Spinal cord (tissue), 10 donors: ENCODE measurements at places on chromosomes 11 and 22. TPM values are rescaled to one million over a fixed set of nuclear protein-coding genes. Genes with fewer than 3 reads are reported as not detected.

Gene SCGB2A2
- total RNA-seq = not detected

DNA sequence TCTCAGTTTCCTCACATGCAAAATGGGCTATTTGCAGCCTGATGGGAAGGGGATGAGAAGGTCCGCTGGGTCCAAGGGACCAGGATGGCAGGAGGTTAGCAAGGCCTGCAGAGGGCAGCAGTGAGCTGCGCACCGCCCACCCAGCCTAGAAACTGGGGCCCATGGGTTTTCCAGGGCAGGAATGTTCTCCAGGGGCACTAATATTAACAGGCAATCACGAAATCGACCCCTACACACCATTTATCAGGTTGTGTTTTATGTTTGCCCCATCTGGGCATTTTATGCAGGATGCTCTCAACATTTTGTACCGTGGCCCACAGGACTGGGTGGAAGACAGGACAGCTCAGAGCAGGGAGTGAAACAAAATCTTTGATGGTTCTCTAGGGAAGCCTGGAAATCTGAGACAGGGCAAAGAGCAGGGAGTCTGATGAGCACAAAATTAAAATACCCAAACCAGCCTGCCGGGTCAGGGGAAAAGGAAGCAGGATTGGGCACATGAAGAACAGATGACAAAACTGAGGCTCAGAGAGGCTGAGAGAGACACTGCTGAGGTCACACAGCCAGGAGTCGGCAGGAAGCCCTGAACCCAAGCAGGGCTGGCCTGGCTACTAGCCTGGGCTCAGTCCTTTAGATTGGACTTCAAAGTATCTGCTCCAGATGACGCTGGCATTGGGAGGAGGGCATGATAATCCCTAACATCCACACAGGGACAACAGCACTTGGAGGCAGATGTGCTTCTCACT, 1.6 kb upstream of the BCR start:
- H3K27me3 ChIP-seq = no peaks in the 10 kb centered on the region
- no peak overlapping the region for H3K27ac ChIP-seq
- no peak overlapping the region for H3K4me3 ChIP-seq
- peaks cover 10% of the 10 kb centered on the region for H3K36me3 ChIP-seq
- no peak for DNase-seq

GRCh38 chr22:43747877-43748276, 64.2 kb downstream of the EFCAB6 start:
- H3K36me3 ChIP-seq = no peaks in the 10 kb centered on the region
- H3K4me3 ChIP-seq = no peak overlapping the region
- no peak for DNase-seq
- H3K27ac ChIP-seq = no peak overlapping the region
- no peaks in the 10 kb centered on the region for H3K27me3 ChIP-seq

DNA sequence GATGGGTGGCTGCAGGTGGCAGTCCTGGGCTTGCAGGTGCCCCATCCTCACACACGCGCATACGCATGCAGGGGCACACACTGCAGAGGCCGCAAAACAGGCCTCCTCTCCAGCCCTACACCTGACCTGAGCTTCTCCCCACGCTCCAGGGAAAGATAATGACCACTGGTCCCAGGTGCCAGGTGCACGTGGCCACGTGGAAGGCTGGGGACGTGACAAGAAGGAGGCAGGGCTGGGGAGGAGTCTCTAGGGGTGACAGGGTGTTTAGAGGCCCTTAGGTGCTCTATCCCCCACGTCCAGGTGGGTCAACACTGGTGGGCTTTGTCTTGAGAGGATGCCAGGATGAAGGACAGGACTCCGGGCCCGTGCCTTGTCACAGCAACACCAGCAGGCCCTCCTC, 23.5 kb upstream of the CPT1A start:
- peaks cover 6% of the 10 kb centered on the region for H3K36me3 ChIP-seq
- H3K4me3 ChIP-seq = no peak overlapping the region
- H3K4me1 ChIP-seq = peaks cover 8% of the 10 kb centered on the region
- H3K27ac ChIP-seq = no peak overlapping the region
- no peak for DNase-seq
- H3K27me3 ChIP-seq = no peaks in the 10 kb centered on the region

- no peaks in the 10 kb centered on the region for H3K36me3 ChIP-seq
- no peak overlapping the region for H3K4me3 ChIP-seq
- no peak overlapping the region for H3K27ac ChIP-seq
- no peaks in the 10 kb centered on the region for H3K27me3 ChIP-seq
- DNase-seq = no peak
Measured at GRCh38 chr22:19629331-19629719, 85.0 kb upstream of the SEPTIN5 start.

DNA sequence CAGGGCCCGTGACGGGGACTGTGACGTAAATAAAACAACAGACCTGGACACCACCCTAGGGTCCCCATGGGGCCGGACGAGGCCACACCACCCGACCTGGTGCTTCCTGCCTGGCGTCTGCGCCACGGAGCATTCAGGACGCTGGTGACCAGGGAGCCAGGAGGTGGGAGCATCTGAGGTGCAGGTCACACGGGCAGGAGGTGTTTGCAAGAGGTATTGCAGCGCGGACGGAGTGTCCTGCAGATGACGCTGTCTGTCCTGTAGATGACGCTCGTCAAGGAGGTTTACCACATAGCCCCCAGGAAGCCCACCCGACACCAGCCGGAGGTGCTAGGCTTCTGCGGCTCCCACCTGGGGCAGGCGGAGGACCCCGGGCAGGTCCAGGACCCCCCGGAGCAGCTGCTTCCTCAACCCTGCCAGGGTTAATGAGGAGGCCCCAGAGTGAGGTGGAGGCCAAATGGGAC, 986 bp upstream of the MUC5B start:
- H3K4me3 ChIP-seq = no peak overlapping the region
- H3K36me3 ChIP-seq = no peaks in the 10 kb centered on the region
- no peak overlapping the region for H3K27ac ChIP-seq
- no peaks in the 10 kb centered on the region for H3K27me3 ChIP-seq
- no peak for DNase-seq

DNA sequence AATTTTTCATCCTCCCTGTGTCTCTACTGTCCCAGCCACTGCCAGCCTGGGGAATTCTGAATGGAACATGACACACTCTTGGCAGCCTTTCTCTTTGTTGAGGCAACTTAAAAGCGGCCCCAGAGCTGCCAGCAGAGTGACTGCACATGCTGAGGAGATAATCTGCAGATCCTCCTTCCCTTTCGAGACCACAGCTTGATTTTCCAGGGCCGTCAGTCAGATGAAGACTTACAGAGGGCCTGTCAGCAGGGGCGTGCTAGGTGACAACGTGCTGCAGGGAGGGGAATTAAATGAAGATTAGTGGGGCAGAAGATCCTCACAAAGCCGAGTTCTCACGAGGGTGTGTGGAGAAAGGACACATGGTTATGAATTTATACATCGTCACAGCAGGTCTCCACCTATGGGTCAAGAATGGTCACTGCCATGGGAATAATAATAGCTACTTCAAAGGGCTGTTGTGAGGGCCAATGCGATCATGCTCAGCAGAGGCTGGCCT, 193.5 kb upstream of the PITPNB start:
- no peaks in the 10 kb centered on the region for H3K27me3 ChIP-seq
- peaks cover 6% of the 10 kb centered on the region for H3K4me1 ChIP-seq
- peak; percentile 30 for DNase-seq

Gene CCDC179
- total RNA-seq = not detected

DNA sequence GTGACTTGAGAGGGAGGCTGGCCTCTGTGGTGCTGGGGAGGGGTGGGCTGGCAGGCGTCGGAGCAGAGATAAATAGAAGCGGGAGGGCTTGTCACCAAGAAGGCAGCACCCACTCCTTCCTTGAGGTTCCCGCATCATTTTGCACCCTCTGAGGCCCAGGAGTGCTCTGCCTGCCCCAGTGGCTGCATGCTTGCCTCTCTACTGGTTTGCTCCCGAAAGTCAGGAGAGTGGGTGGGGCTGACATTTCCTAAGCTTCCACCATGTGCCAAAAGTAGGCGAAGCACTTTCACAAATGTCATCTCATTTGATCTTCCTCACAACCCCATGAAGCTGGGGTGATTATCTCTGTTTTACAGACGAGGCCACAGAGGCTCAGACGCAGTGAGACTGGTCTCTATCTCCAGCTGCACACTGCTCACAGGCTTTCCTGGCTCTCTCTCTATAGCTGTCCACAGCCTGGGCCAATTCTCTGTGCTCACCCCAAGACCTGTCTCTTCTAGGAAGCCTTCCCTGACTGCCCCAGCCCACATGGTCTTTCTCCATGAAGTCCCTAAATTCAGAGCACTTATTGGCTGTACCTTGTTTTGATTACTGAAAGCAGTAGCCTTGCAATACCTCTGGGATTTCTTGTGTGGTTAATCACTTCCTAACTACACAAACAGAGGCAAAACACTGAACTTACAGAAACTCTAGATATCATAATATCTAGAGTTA, 2.6 kb upstream of the UCP3 start:
- H3K27me3 ChIP-seq = no peaks in the 10 kb centered on the region
- no peaks in the 10 kb centered on the region for H3K4me1 ChIP-seq
- peaks cover 45% of the 10 kb centered on the region for H3K36me3 ChIP-seq
- no peak overlapping the region for H3K4me3 ChIP-seq
- no peak for DNase-seq

Gene DNAJB13
- total RNA-seq = 7.2 TPM

GRCh38 chr22:30869667-30870395, 98.7 kb downstream of the MORC2 start:
- H3K4me1 ChIP-seq = peaks cover 45% of the 10 kb centered on the region
- no peak overlapping the region for H3K27ac ChIP-seq
- no peaks in the 10 kb centered on the region for H3K27me3 ChIP-seq

DNA sequence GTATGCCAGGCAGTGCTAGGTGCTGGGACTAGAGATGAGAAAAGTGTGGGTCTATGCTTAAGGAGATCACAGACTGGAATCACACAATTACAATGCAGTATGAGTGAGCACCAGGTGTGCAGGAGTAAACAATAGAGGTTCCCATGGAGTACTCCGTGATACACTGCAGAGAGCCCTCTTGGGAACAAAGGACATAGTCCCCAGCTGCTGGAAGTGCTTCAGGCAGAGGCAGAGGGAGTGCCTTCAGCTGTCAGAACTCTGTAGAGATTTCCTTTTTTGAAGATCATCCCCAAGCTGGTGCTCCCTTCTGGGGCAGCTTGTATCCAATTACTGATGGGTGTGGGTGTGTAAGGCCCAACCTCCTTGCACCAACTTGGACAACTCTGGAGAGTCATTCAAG, 143.5 kb upstream of the PLET1 start:
- H3K4me1 ChIP-seq = peaks cover 7% of the 10 kb centered on the region
- no peak overlapping the region for H3K4me3 ChIP-seq
- no peak for DNase-seq
- no peak overlapping the region for H3K27ac ChIP-seq

- no peaks in the 10 kb centered on the region for H3K36me3 ChIP-seq
- H3K27ac ChIP-seq = no peak overlapping the region
- H3K27me3 ChIP-seq = no peaks in the 10 kb centered on the region
- H3K4me1 ChIP-seq = no peaks in the 10 kb centered on the region
Measured at GRCh38 chr11:5224538-5225479, 2.1 kb downstream of the HBB start.

Gene MS4A14
- total RNA-seq = 0.55 TPM

DNA sequence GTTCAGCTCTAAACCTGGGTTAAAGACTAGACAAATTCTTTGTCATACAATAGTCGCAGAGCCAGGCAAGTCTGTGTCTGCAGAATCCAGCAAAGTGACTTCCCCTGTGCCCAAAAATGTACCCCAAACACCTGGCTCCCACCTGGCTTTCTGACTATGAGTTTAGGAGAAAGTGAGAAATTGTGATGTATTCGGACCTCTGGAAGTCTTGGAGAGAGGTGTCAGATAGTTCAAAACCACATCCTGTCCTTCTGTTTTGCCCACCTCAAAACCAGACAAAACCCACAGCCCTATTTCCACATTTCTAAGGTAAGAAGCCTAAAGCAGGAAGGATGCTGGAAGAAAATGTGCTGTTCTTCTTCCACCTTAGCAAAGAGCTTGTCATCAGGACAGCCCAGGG, 63.8 kb upstream of the CLMP start:
- no peak overlapping the region for H3K4me3 ChIP-seq
- no peak overlapping the region for H3K27ac ChIP-seq
- H3K4me1 ChIP-seq = peaks cover 16% of the 10 kb centered on the region
- H3K27me3 ChIP-seq = no peaks in the 10 kb centered on the region
- H3K36me3 ChIP-seq = no peaks in the 10 kb centered on the region
- DNase-seq = no peak
